ENCODE measurements at places on chromosomes 6 and 20.

GRCh38 chr6:120826253-120826652 lies 508.0 kb downstream of the TBC1D32 start:
- peak; percentile 70 for DNase-seq

- DNase-seq, result peak; percentile 79
Measured at GRCh38 chr20:26276554-26277210, 580.0 kb upstream of the ZNF337 start.

DNA sequence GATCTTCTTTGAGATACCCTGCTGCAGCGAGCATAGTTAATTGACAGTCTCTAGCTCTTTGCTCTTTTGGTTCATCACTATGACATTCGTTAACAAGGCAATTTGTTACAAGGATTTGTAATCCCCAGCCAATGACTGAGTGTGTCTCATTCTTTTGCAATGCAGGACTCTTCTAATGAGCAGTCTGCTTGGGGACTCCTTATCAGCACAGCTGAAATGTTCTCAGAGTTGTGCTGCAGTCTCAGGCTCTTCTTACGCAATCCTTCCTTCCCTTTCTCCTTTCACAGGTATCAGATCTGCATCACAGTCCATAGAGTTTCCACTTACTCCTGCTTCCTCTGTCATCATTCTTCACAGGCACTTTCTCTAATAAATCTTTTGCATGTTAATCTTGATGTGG lies 161.2 kb upstream of the OGFRL1 start:
- DNase-seq, result no peak

GRCh38 chr6:26404546-26404945 lies 2.5 kb downstream of the BTN3A1 start:
- no peak for DNase-seq

- no peak for DNase-seq
Measured at GRCh38 chr20:2101057-2101864, at the start of gene STK35. TSS of gene STK35 (plus strand) at chr20:2101827. CDS start at chr20:2101882, 55 bp downstream.

DNA sequence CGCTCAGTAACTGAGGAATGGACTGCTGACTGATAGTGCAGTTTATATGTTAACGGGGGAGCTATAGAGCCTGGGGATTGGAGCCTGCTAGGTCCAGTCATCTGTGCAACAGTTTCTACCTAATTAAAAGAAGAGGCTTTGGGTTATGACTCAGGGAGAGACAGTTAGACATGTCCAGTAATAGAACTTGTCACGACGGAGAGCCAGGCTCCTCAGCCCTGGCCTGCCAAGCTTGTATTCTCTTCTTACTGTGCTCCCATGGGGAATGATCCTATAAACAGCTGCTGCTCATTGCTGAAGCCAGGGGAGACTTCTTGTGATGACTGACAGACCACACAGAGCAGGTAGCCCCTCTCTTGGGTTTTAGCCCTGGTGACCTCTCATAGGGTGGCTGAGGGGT lies 69.3 kb downstream of the SYNJ2 start:
- no peak for DNase-seq

- no peak for DNase-seq
Measured at GRCh38 chr20:37346236-37346534, 245 bp downstream of the SRC start.

- DNase-seq, result no peak
Measured at GRCh38 chr6:106186714-106187113, 100.6 kb downstream of the PRDM1 start.

- no peak for DNase-seq
Measured at GRCh38 chr6:169167581-169168301, 85.9 kb downstream of the THBS2 start.

DNA sequence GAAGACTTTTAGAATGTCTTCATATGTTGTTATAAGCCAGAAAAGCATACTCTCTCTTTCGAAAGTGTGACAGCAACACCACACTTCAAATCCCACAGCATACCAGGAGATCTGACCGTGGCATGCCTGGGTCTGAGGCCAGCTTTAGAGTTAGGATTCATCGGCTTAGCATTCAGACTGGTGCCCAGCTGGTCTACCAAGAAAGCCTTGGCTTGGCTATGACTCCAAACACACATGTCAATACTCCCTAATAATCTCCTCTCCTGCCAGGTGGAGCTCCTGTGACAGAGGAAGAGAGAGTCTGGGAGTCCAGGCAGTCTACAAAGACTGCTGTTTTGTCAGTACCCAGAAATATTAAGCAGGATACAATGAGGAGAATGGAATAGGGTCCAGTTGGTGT lies 77.1 kb upstream of the MAN1A1 start:
- no peak for DNase-seq

GRCh38 chr6:31399589-31400466 lies 3.6 kb upstream of the MICA start:
- peak; percentile 90 for DNase-seq

DNA sequence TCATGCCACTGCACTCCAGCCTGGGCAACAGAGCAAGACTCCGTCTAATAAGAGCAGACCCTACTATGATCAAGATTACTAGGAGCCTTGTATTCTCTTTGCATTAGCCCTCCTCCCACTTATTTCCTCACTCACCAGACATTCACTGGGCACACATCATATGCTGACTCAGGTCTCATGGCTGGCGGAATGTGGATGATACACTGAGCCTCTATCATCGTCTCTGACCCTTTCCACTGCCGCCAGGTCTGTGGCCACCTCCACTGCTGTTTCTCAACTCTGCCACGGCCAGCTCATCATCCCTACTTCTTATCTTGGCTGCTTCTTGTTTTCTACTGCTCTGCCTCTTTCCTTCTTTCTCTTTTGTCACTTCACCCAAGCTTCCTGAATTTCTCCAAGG lies 161.0 kb downstream of the BACH2 start:
- DNase-seq, result no peak

GRCh38 chr6:7591770-7592169 lies 1.8 kb downstream of the SNRNP48 start:
- no peak for DNase-seq

GRCh38 chr6:54244430-54244829 lies 63.8 kb upstream of the TINAG start:
- peak; percentile 28 for DNase-seq

DNA sequence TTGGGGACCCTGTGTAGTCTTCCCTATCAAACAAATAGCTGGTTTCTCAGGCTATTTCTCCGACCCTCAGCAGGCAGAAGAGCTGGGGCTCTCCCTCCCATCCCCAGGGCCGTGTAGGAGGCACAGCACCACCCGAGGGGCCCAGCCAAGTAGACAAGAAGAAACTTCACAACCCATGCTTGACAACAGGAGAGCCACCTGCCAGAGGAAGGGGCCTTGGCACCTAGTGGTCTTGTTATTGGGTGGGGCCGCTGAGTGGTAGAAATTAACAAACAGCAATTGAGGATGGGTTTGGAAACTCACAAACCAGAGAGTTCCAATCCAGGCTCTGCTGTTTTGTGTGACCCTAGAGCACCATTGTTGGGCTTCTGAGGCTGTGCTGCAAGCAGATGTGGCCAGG lies 108.5 kb upstream of the CHD6 start:
- DNase-seq, result no peak

DNA sequence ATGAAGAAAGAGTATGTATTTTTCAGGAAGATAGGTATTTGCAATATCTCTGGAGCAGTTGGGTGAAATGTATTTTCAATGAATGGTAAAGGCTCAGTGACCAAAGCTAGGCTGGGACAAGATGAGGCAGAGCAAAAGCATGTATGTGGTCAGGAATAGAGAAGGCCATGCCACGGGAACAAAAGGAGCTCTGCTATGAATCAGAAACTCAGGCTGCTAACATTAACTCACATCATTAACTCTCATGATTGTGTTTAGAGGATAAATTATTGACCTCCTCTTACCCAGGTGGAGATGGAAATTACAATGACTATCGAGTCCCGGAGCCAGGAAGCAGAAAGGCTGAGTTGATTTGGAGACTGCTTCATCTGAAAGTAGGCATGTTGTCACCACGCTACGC lies 220.2 kb downstream of the FUT9 start:
- DNase-seq, result no peak

DNA sequence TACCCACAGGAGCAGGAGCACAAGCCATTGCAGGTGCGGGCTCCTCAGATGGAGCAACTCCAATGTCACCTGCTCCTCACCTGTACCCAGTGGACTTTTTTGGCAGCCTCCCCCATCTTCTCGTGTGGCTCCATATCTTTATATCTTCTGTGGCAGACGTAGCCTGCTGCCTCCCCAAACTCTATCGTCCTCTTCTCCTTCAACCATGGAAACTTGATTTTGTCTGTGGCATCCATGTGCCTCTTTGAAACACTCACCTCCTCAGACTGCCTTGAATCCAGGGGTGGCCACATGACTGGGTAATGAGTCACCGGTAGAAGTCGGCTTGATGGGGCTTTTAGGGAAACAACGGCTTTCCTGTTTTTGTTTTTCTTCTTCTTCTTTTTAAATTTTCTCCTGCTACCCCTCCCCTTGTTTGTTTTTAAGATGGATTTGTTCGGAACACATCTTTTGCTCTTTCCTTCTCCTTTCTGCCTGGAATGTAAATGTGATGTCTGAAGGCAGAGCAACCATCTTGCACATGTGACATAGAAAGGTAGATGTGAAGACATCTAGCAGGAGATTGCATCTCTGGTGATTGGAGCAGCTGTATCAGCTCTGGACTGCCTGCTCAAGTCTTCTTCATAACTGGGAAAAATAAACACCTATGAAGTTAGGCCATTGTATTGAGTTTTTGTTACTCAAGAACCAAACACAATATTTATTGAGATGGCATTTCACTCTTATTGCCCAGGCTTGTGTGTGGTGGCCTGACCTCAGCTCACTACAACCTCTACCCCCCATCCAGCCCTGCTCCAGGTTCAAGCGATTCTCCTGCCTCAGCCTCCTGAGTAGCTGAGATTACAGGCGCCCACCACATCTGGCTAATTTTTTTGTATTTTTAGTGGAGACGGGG lies 69.9 kb upstream of the DDR1 start:
- no peak for DNase-seq

GRCh38 chr20:3106658-3107463 lies 22.3 kb upstream of the AVP start:
- peak; percentile 49 for DNase-seq

- no peak for DNase-seq
Measured at GRCh38 chr20:24581443-24582170, 112.2 kb downstream of the SYNDIG1 start.

DNA sequence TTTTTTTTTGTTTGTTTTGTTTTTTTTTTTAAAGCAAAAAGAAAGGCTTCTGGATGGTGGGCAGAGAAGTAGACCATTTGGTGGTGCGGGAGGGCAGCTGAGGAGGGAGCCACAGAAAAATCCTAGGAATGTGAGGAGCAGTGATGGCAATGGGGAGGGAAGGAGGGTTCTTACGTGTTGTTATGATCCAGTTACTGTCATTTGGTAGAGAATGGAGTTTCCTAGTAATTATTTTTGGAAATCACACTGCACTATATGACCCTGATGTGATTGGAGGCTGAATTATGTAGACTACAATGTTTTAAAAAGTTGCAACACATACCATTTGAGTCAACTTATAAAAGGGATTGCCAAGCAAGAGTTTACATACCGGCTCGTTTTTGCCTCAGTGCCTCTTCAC lies 22.1 kb downstream of the ADGRF5 start:
- DNase-seq, result no peak

GRCh38 chr20:46559685-46560440 lies 9.4 kb upstream of the OCSTAMP start:
- DNase-seq, result no peak

- peak; percentile 58 for DNase-seq
Measured at GRCh38 chr20:63551068-63551467, 2.9 kb upstream of the FNDC11 start.

DNA sequence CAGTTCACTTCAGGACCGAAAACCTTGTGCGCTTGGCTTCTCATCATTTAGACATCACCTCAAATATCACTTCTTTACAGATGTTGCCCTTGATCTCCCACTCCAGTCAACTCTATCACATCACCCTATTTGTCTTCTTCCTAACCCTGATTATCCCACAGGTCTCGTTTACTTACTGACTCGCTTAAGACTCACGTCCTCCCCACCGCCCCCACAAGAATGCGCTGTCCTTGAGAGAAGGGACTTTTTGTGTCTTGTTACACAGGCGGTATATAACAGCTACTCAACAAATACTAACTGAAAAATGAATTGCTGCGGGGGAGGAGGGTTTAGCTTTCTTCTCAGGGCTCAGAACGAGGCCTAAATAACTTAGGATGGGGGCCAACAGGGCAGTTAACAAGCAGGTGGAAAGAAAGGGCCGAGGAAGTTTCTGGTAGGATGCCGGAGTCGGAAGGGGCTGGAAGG lies 527 bp downstream of the TOMM34 start:
- peak; percentile 66 for DNase-seq

GRCh38 chr20:58989196-58989595 lies 8.1 kb downstream of the NELFCD start:
- no peak for DNase-seq

DNA sequence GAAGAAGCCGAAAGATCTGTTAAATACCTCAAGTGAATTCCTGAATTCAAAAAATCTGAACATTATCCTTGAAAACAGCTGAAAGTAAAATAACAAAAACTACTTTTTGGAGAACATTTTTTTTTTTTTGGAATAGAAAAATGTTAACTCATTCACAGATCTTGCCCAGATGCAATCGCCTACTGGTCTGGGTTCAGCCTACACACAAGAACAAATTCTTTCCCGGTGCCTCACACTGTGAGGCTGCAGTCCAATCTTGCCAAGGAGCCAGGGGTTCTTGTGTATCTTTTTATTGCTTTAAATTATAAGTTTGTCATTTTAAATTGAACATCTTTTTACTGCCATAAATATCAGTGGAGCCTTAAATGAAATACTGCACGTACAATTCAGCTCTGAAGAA lies 41.2 kb upstream of the TMEM200A start:
- no peak for DNase-seq

GRCh38 chr6:4879741-4880275 lies 103.6 kb downstream of the CDYL start:
- no peak for DNase-seq

- DNase-seq, result no peak
Measured at GRCh38 chr6:142822842-142823241, 122.1 kb downstream of the HIVEP2 start.

- no peak for DNase-seq
Measured at GRCh38 chr6:72755752-72756151, 133.9 kb downstream of the KCNQ5 start.

GRCh38 chr20:14450256-14450655 lies 112.8 kb upstream of the FLRT3 start:
- DNase-seq, result no peak

DNA sequence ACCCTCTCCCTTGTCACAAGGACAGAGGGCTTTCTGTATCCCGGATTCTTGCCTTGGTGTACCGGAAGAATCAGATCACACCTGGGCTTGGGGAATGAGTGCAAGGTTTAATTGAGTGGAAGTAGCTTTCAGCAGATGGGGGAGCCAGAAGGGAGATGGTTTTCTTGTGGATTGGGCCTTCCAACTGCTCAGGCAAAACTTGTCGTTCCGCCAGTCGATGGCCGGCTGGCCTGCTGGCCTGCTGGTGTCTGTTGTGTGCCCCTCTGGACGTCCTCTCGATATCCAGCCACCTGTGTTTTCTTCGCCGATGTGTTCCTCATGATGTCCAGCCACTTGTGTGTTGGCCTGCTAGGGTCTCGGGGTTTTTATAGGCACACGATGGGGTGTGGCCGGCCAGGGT lies 168.1 kb downstream of the CDKAL1 start:
- DNase-seq, result no peak

Measured in eye (tissue), 1 donor.